ENCODE measurements at places on chromosomes 12 and 14.

DNA sequence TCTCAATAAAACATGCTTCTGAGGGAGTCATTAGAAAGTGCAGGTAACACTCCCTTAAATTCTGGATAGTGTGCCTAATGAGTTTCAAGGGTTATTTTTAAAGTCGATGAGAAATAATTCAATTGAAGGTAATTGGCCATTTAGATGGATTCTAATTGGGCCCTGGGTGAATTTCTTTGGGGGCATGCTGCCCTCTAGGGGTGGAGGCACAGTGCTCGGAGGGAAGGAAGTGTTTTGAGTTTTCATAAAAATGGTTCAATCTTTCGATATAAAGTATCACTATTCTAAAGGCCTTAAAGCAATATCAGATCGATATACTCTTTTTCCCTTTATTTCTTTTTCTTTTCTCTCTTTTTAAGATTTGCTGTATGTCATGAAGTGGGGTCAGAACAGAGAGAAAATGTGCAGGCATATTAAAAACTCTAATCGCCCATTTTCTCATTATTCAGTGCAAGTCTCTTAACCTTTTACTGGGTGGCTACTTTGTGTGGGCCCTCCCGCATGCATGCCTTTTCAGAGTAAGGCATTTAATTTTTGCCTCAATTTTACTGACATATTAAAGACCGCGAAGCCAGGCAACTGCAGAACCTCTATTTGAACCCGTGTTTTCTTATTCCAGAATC is 25.5 kb downstream of the NKX2-8 start:
- DNase-seq: no peak

DNA sequence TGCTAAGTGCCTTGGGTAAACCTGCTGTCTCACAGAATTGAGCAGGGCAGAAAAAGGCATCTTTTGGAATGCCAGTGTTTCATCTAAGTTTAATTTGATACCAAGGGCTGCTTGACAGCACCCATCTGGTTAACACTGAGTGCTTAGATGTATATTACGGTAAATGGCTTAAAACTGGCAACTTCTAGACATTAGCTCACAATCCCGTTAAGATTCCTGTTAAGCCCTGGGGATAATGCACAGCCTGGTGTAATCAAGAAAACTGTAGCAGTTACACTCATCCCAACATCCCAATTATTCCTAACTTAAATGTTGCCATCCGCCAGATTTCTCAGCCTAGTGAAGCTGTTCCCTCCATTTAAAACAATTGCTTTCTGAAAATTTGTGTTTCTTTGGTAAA is 29.9 kb downstream of the PPFIBP1 start:
- DNase-seq: no peak

GRCh38 chr12:25993901-25994651 is 35.6 kb downstream of the RASSF8 start:
- DNase-seq: peak; percentile 96

GRCh38 chr14:56115976-56116893 is 2.0 kb upstream of the PELI2 start:
- no peak for DNase-seq

- no peak for DNase-seq
Observed at GRCh38 chr12:58369576-58369975, 428.2 kb downstream of the ATP23 start.

- DNase-seq: no peak
Observed at GRCh38 chr12:49920241-49920914, 16.7 kb upstream of the FAIM2 start.

GRCh38 chr12:128976120-128976738 is 123.0 kb downstream of the GLT1D1 start:
- DNase-seq: no peak

DNA sequence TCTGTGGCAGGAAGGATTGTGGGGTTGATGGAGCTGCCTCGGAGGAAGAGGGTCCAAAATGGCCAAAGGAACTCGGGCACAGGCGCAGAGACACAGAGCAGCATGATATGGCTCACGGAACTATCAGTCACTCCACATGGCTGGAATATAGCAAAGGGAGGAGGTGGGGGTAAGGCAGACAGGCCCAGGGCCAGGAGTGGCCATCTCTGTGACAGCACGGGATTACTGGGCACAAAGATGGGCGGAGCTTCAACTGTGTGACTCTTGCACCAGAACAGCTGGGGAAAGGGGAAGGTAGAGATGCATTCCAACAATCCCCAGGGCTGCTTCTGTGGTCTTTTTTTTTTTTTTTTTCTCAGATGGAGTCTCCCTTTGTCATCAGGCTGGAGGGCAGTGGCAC is 24.8 kb upstream of the EML1 start:
- DNase-seq: no peak

DNA sequence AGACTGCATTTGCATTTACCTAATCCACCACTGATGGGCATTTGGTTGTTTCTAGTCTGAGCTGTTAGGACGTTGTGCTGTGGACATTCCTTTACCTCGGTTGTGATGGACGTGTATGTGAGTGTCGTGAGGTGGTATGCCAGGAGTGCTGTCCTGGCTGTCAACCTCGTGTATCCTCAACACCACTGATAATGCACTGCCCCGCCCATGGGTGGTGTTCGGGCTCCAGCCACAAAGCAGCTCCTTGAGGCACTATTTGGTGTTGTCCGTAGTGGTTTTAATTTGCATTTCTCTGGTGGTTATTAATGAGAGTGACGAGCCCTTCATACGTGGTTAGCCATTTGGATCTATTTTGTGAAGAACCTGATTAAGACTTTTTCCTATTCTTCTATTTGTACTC is 87.6 kb downstream of the PPP2R5C start:
- no peak for DNase-seq

- no peak for DNase-seq
Observed at GRCh38 chr14:67077921-67078320, 111.3 kb upstream of the GARIN2 start.

DNA sequence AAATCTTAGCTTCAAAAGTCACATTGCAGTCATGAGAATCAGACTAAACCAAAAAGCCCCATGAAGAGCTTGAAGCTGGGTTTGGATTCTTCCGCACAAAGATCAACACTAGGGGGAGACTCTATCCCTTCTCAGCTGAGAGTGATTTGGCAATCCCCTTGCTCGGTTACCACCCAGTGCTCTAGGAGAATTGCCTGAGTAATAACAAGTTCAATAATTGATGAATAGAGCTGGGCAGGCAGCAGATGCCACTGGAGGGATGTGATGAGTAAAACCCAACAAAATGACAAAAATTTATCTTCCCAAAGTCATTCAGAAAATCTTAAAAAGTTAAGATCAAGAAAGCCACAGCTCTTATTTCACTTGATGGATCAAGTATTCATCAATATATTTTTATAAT is 185.6 kb upstream of the ARID2 start:
- peak; percentile 75 for DNase-seq

GRCh38 chr14:61641914-61642613 is 53.2 kb upstream of the HIF1A start:
- peak; percentile 18 for DNase-seq

GRCh38 chr14:89227496-89227836 is 189.6 kb downstream of the FOXN3 start:
- no peak for DNase-seq

- DNase-seq: peak; percentile 82
Observed at GRCh38 chr14:36091096-36091495, 85.4 kb downstream of the PTCSC3 start.

- no peak for DNase-seq
Observed at GRCh38 chr12:124543590-124544310, 23.7 kb downstream of the NCOR2 start.

- no peak for DNase-seq
Observed at GRCh38 chr12:93266-94005, 26.9 kb downstream of the IQSEC3 start.

DNA sequence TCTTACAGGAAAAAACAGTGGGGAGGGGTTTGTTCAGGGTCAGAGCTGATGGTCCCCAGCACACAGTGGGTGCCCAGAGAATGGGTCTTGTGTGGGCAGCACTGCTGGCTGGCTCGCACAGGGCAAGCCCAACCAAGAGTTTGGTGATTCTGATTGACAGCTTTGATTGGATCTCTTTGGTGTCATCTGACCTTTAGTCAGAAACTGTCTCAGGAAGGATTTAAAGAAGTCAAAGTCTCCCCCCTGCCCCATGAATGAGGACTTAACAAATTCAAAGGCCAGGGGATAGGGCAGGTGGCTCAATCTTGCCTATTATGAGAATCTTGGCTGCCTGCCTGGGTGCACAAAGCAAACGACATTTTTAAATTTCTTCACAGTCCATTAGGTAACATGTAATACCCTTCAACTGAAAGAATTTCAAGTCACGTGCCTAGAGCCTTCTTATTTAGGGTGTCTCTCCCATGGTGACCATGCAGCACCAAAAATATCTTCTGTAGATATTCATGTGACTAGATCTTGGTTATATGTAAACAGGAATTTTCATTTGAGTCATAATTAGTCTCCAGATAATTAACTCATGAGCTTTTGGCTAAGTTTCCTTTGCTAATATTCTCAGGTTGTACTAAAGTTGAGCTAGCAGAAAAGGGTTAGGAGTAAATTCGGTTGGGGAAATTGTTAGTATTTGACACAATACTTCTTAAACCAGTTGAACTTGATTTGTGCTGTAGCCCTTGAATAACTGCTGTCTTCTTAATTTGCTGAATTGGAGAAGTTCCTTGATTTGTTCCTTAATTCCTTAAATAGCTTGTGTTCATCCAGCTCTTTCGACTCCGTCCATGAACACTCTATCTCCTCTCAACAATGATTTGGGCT is 54.5 kb upstream of the HECTD1 start:
- DNase-seq: no peak

- DNase-seq: no peak
Observed at GRCh38 chr12:108732489-108733229, 1.3 kb upstream of the CORO1C start.

DNA sequence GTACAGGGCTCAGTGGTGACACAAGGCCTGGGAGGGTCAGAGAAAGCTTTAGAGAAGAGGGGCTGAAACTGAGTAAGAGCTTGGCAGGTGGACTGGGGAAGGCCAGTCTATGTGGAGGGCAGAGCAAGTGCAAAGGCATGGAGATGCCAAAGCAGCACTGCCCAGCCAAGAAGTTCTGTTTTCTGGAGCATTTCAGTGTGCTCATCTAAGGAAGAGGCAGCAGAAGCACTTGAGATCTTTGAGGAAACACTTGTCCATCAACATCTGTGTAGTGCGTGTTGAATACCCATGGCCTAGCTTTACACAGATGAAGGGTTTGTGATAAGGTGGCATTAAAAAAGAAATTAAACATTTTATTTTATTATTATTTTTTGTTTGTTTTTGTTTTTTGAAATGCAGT is 52.8 kb downstream of the FOS start:
- no peak for DNase-seq

DNA sequence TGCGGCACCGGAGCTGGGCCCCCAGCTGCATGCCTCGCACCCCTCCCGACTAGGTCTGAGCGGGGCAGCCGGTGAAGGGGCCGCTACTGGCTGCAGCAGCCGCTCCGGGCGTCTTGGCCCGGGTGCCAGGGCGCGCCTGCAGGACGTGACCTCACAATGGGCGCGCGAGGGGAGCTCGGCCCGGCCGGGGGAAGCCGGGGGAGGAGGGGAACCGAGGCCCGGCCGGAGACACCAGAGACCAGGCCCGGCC is 353 bp downstream of the BAG5 start:
- DNase-seq: no peak

DNA sequence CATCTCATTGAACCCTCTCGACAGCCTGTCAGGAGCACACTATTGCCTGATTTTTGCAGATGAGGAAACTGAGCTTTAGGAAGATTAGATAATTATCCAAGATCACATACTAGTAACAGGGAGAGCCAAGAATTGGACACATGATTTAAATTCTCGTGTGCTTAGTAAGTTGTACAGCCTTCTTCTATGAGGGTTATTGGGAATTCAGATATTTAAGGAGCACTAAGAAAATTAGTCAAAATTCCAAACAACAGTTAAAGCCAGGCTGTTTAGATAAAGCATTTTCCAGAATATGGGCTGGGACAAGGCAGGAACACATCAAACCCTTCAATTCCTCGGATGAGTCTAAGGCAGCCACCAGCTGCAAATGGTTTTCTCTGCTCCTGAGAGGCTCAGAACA is 148.8 kb downstream of the TMEM30B start:
- DNase-seq: no peak

- DNase-seq: no peak
Observed at GRCh38 chr14:103828315-103828967, 18.9 kb downstream of the PPP1R13B start.
